Fibroblast of upper back skin (primary cell): ENCODE measurements at places on chromosomes 5 and 9.
A peak's percentile ranks its signal among the peaks of the same experiment; 100 is the strongest.

DNA sequence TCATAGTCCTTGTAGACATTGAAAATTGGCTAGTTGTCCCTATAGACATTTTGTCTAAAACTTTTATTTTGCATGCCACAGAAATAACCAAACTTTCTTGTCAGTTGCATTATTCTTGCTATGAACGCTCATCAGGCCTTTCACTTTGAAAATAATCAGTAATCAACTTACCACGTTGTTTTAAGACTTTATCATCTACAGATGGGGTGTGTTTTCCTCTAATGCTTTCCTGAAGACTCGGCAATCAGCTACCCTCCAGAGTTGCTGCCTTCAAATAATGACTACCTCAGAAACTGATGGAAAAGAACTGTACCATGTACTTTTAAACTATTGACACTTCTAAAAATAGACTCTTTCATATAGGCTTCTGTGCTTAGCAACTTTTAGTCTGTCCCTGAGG is 33.5 kb upstream of the HSPB3 start:
- no peak for DNase-seq

DNA sequence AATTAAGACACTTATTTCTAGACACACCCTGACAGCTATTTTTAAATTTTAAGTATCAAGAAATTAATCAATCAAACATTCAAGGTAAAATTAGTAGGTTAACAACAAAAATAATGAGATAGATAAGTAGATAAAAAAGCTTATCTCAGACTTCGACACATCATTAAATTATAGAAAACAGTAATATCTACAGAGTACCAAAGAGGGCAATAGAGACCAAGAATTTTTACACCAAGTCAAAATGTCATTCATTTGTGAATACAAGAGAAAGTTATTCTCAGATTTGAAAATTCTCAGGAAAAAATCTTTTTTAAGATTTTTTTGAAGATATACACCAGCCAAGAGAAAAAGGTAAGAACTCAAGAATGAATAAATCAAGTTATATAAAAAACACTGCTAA is 445.6 kb downstream of the ACTL7B start:
- DNase-seq, result no peak

- DNase-seq, result peak; percentile 86
These were observed 5.5 kb upstream of the AQP3 start for GRCh38 chr9:33452828-33453271.

DNA sequence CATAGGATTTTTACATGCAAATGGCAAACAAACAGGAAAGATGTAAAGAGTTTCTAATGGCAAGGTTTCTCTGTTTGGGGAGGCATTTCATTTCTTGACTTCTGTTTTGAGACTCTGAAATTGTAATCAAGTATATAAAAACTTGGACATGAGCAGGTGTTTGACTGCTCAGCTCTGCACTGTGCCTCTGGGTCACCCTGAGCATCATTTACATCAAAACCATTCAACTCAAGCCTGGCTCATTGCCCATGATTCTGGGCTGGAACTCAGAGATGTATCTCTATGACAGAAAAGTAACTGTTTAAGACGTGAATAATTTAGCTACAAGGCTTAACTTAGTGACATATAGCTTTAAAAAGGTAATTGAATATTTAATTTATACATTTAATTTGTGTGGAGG is 1402.4 kb upstream of the NUDT12 start:
- no peak for DNase-seq

DNA sequence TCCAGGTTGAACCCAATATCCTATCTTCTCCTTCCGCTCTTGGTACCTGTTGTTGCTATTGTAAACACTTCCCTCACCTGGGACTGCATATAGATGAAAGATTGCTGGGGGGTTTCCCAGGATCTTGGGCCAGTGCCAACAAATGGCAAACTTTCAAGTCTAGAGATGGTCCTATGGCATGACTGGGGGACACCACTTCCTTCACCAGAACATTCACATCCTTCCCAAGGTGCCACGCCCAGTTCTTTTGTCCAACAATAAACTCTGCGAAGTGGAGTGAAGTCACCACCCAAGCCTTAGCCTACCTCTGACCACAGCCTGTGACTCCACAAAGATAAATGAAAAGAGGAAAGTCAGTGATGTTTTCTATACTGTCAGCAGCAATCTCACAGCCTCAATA is 34.4 kb downstream of the DOCK8 start:
- no peak for DNase-seq

DNA sequence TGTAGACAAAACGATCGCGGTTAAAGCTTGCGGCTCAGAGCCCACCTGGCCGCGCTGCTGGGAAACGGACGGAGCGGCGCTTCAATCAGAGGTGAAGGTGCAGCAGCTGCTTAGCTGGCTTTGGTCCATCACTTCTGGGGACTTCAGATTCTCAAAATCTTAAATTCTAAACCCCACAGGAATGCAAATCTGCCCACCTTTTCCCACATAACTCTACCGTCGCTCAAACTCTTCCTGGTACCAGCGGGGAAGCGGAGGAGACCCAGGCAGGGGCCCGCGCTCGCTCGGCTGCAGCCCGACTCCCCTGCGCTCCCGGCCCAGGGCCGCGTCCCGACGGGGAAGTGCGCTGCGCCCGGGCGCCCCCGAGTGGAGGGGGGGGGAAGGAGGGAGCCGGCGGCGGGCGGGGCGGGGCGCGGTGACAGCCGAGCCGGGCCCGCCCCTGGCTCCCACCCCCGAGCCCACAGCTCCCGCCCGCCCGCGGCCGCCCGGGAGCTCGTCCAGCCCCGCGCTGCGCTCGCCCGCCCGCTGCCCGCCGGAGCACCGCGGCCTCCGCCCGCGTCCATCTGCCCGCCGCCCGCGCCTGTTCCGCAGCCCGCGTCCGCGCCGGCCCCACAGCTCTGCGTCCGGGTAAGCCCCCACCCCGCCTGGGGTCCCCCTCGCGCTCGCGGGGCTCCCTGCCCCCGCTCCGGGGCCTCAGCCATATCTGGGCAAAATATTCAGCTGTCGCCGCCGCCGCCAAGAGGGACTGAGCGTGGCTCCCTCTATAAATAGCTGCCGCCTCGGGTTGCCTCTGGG is at the start of gene TMOD1:
Gene TMOD1 (plus strand): TSS at position 490 of the 795 bp plus-strand sequence. CDS start 22,523 bp downstream, outside the sequence.
- no peak for DNase-seq

- DNase-seq, result no peak
These were observed 52.4 kb downstream of the CDC14B start for GRCh38 chr9:96567203-96567700.

DNA sequence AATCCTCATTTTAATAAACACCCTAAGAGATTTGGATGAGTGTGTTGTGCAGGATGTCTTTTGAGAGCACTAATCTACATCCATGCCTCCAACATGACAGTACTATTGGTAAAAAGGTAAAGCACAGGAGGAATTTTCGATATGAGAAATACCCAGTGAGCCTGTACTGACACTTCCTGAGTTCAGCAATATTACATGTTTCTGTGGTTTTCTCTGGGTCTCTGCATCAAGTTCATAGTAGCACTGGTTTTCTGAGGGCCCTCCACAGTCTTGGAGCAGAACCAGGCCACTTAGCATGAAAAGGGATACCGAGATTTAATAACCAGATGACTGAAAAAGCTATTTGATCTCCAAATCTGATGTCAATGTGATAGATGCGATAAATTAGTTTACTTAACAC is 524.1 kb downstream of the TMEM38B start:
- no peak for DNase-seq

DNA sequence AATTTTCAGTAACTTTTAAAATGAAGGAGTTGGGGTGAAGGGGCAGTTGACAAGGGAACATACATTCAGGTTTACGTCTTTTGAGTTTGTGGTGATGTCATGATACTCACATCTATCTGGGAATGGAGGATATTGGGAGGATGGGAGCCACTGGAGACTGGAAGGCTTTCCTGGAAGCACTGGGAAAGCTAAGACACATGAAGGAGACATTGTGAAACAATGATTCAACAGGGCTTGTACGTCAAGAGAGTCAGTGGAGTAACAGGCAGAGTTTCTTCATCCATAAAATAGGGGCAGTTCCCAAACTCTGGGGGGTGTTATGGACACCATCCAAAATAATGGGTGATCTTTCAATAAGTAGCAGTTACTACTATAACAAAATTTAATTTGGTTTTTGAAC is 572.8 kb downstream of the CCDC171 start:
- peak; percentile 50 for DNase-seq

- no peak for DNase-seq
These were observed 149.7 kb downstream of the ATP10B start for GRCh38 chr5:160702311-160702803.

- no peak for DNase-seq
These were observed 100.5 kb downstream of the PSAT1 start for GRCh38 chr9:78397454-78397853.

DNA sequence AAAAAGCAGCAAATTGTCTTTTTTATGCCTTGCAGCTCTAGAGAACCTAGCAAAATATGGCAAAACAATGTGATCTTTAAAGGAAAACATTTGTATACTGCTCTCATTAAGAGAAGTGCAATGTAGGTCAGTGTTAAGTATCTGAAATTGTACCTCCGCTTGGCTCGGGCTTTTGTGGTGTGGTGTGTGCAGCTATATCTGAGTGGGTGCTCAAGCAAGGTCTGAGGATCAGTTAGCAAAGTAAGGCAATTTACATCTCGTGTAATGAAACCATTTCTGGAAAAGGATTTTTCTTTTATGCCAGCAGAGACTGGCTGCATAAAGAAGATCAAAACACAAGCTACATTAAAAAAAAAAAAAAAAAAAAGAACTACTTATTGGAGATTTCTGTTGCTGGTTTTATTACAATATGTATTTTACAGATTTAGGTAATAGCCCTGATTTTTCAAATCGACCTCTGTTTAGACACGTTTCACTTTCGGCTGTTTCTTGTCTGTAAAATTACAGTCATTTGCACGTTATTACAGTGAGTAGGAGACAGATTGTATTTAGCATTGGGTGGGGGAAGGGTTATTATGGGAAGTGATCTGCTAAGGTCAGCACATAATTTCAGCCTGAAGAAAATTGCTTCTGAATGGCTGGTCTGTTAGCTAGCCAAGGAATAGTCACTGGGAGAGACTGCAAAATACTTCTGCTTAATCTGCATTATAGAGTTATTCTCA is 7.9 kb upstream of the ZNF608 start:
- DNase-seq, result no peak

GRCh38 chr9:71037521-71037920 is 83.9 kb downstream of the TRPM3 start:
- no peak for DNase-seq

GRCh38 chr5:145463634-145464033 is 371.5 kb downstream of the PRELID2 start:
- no peak for DNase-seq

DNA sequence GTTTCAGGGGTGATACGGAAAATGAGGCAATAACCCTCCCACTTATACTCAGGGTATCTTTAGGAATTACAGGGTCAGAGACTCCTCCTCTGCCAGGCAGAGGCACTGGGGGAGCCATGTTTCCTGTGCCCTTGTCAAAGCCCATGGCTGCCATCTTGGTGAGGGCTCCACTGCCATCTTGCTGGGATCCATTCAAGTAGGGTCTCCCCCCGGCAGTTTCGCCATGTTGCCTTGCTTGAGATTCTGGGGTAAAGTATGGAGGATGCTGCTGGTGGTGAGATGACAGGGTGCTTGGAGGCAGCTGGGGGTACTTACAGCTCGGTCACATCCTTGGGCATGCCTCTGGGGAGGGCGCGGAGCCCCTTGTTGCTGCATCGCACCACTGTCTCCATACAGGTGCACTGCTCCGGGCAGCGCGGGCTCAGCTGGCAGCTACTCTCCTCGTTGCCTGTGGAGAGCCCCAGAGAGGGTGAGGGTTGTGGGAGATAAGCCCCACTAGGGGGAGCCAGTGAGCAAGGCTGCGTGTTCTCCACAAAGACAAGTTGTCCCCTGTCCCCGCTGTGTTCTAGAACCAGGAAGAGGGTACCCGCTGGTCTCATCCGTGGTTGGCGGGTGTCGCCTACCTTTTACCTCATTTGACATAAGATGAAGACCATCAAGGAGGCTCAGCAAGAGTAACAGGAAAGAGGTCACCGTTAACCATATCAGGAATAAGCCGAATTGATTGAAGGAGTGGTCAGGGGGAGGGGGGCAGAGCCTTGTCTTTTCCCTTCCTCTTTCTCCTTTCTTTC is 169.0 kb upstream of the PANK3 start:
- no peak for DNase-seq

GRCh38 chr5:31449174-31449573 is 82.7 kb downstream of the DROSHA start:
- peak; percentile 89 for DNase-seq

DNA sequence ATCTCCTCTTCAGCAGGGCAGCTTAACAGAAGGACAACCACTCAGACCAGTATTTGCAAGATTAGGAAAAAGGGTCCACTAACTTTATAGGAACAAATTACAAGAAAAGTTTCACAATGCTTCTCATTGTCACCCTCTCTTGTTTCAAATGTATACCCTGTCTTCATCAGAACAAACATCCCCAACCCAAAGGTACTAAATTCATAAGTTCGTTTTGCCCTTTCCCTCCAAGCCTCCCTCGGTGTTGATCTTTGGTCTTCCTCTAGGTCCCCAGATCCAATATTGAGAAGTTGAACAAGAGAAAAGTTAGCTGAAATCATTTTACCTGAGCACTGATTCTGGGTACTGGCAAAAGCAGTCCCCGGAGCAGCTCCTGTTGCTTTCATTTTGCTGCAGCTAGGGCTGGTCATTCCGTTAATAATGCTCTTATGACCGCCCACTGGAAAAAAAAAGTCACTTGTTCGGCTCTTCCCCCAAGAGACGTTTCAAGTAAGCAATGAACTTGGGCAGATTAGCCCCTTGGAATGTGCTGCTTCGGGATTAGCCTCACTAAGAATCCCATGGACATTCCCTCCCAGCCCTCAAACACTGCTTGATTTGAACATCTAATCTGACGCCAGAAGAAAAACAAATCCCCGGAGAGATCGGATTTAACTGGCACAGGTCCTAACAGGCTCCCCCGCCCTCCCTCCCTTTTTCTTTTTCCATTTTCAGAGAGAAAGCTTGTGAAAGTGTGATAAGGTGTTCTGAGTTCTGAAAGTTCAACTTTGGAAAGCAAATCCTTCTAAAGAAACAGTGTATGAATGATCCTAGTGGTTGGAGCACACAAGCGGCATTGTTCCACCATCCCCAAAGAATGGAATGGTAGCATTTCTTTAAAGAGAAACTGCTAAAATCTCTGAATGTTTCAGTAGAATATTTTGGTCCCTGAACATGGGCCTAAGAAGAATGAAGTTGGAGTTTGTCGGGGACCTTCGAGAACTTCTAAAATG is 252.5 kb downstream of the TRPM3 start:
- DNase-seq, result no peak

DNA sequence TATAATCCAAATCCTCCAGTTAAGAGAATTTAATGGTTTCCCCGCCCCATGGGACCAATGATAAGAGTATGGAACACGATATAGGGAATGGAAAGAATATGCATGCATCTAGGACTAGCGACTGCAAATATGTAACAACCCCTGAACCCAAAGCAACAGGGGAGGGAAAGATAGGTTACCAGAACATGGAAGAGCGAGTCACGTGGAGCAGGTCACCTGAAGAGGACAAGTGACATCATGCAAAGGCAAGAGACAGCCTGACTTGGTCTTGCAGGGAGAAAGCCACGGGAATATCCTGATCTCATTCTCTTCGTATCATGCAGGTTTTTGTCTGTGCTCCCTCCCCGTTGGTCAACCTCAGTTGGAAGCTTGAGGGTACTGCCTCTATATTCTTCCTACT is 4.7 kb upstream of the UHRF2 start:
- DNase-seq, result no peak
